Astrocyte of the spinal cord (primary cell): ENCODE measurements at places on chromosomes 2 and 18.

- DNase-seq: no peak
These were observed 60.2 kb downstream of the MYT1L start for GRCh38 chr2:2270808-2271415.

DNA sequence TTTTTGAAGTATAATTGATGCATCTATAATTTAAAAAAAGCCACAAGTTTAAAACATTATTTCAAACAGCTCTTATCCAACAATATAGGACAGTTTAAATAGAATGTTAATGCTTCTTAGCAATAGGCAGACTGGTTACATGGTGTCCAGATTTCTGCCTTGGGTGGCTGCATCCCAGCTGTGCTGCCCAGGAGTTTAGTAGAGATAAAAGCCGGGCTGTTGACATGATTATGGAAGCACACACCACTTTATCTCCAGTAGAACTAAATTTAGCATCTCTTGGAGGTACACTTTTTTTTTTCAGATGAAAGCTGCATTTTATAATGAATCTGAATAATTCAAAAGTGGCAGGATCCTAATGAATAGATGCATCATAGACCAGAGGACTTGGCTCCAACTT, 309.7 kb downstream of the PLCL1 start:
- DNase-seq: no peak

DNA sequence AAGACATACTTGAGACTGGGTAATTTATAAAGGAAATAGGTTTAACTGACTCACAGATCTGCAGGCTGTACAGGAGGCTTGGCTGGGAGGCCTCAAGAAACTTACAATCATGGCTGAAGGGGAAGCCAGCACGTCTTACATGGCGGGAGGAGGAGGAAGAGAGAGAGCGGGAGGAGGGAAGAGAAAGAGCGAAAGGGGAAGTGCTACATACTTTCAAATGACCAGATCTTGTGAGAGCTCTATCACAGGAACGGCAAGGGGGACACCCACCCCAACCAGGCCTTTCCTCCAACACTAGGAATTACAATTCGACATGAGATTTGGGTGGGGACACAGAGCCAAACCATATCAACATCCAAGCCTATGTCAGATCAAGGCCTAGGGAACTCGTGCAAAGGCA, 24.2 kb downstream of the MYL12B start:
- DNase-seq: no peak

GRCh38 chr18:64245126-64245861, 96.4 kb upstream of the LINC00305 start:
- no peak for DNase-seq

- peak; percentile 37 for DNase-seq
These were observed 119.0 kb upstream of the SYT4 start for GRCh38 chr18:43396266-43396665.

- DNase-seq: no peak
These were observed 2.4 kb upstream of the SOX11 start for GRCh38 chr2:5689750-5690149.

DNA sequence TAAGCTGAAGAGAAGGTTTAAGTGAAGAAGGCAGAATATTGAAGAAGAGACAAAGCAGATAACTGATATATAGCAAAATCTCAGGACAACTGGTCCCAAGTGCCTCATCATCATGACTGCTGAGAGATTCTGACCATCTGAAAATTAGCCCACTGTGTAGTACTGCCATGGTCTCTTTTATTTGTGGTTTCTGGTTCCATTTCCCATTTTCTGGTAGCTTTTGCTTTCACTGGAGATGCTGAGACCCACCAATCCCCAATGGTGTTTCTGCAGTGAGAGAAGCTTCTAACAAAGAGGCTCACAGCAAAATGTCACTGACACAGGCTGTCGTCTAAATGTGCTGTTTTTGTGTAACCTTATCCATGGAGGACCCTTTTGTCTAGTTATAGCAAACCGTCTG, 79.5 kb downstream of the TMEM163 start:
- DNase-seq: no peak

DNA sequence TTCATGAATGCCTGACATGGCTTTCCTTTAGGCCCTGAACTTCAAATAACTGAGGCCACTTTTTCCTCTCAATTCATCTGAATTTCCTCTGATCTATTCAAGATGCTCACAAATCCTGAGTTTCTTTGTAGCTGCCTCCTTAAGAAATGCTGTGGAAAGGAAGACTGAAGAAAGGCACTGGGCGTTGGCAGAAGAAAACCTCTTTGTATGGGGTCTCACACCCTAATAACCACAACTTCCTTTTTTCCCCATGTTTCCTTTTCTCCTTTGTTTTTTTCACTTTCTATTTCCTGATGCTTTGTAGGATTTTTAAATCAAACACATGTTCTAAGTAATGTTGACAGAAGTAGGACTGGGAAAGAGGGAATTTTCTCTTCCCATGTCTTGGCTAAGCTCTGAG, 447.4 kb downstream of the CMPK2 start:
- DNase-seq: no peak

DNA sequence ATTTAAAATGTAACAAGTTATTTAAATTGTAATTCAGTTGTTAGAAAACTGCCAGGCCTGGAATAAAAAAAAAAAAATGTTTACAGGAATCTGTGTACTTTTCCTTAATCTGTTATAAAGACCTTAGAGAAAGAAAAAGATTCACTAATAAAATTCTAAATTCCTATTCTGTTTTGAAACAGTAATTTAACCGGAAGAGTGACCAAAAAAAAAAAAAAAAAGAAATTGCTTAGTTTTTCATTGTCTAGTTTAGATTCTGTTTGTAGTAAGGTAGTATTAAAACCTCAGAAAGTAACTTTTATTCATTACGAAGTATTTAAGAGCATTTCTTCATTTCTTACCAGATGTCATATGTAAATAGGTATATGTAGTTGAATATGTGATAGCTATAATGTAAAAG, 2.5 kb downstream of the REL start:
- no peak for DNase-seq

DNA sequence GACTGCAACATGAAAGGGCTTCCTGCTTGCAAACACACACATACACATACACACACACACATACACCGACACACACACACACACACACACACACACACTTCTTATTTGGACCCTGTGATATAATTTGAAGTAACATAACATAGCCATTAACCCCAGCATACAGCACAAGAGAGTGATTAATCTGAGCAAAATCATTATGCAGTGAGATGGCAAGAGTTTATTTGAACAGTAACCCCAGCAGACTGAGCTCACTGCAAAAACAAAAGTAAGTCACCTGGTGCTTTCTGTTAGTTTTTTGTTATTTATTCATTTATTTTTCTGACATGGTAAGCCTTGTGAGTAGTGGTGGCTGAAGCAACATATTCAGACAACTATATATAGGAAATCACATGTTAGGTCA, 93.7 kb downstream of the NOL4 start:
- no peak for DNase-seq

- no peak for DNase-seq
These were observed 63.9 kb upstream of the PLA2R1 start for GRCh38 chr2:160126315-160126714.

- DNase-seq: peak; percentile 55
These were observed 58.3 kb upstream of the TNP1 start for GRCh38 chr2:216918088-216918680.

DNA sequence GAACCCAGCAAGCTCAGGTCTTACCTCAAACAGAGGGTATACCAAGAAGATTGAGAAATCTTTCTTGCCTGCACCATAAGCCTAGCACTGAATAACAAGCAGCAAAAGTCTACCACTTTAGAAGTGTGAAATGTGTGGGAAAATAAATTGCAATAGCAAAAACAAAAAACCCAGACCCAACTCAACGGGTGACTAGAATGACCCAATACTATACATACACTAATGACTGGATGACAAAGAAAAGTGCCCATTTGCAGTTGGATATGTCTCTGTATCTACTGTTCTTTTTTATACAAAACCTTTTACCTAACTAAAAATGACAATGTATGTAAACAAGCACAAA, 950.6 kb downstream of the TRIB2 start:
- no peak for DNase-seq

GRCh38 chr18:51051105-51051712, 21.2 kb downstream of the SMAD4 start:
- peak; percentile 57 for DNase-seq

- no peak for DNase-seq
These were observed 159.5 kb upstream of the EPHA4 start for GRCh38 chr2:221731432-221732145.

DNA sequence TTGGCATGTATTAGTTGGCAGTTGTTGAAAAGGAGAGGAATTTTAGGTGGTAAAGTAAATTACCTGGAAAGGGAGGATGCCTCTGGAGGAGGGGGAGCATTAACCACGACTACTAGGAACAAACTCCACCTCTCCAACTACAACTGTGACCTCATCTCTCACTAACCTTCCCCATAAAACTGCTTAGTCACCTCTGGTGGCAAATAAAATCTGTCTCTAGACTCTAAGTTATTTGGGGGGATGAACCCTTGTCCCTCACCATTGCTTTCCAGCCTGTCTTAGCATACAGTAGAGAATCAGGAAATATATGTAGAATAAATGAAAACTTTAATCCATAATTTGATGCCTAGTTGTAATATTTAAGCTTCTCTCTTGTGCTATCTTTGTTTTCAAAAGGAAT, 27.6 kb upstream of the MYO1B start:
- DNase-seq: peak; percentile 62

DNA sequence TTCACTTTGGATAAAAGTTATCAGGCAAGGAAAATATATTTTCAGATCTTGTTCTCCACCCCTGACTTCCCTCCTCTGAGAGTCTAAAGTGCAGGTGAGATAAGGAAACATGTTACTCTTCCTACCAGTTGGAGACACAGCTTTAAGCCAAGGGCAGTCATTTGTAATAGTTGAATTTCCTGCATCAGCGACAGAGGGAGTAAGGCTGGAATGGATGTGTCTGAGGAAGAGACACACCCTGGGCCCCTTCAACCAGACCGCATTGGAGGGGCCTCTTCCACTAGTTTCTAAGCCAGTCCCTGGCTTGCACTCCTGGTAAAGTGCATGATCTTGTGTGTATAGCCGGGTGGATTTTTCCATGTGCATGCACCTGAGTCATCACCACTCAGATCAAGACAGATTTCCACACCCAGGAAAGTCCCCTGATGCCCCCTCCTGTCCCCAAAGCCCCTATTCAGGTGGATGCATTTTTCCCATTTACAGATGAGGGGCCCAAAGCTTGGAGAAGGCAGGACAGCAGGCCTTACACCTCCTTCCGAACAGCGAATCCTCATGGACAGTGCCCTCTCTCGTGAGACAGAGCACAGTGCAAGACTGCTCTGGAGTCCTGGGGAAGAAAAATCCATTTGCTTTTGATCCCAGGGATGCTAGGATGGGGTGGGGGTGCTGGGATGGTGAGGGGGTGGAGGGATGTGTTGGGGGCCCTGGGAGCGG, 66.7 kb upstream of the SH3RF3 start:
- no peak for DNase-seq

- DNase-seq: peak; percentile 63
These were observed 13.1 kb downstream of the DAW1 start for GRCh38 chr2:227884511-227884947.

- no peak for DNase-seq
These were observed 82.1 kb downstream of the ACTR2 start for GRCh38 chr2:65309699-65310098.

DNA sequence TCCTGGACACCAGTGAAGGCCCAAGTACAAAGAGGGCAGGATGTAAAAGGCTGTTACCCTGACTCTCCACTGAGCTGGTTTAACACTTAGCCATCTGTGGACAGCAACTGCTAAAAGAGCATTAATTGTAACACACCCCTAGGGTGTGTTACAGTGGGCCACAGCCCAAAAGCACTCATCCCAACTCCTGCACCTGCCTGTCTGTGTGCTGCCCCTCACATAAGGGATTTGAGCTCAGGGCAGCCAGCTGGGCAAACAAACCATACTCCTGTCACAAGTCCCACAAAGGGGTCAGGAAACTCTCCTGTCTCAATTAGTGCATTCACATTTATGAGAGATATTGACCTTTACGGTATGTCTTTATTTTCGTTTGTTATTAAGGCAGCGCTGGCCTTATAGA, 833.1 kb upstream of the NXPH2 start:
- no peak for DNase-seq

DNA sequence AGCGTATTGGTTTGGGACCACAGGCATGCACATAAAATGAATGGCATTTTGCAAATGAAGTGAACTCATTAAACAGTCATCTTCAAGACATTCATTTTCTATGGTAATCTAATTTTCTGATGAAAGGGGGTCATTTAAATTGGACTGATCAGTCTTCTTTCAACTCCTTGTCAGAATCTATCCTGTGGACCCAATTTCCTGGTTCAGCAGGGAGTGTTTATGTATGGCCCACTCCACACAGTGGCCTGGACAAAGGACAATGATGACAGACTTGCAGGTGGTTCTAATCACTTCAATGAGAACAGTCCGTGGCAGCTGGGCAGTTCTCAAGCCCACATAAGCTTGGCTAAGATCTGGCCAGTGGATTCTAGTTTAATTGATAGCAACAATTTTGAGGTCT, 448.1 kb downstream of the DCDC2C start:
- DNase-seq: no peak

- DNase-seq: peak; percentile 45
These were observed 368.4 kb downstream of the MTX2 start for GRCh38 chr2:176637486-176638166.

DNA sequence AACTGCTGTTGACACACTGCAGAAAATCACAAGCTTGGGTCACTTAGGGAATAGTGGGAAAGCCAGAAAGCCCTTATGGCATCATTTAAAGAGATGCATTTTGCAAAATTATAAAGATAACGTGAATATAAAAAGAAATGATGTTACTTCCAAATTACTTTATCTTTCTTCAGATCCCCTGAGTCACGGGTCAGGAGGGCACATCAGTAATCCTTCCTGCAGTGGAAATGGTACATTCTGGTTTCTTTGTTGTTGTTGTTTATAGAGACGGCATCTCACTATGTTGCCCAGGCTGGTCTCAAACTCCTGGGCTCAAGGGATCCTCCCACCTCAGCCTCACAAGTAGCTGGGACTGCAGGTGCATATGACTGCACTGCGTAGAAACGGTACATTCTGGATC, 9.8 kb upstream of the EPG5 start:
- DNase-seq: no peak

- no peak for DNase-seq
These were observed 348.1 kb downstream of the TGIF1 start for GRCh38 chr18:3798032-3798431.

GRCh38 chr2:73937899-73938298, 11.2 kb downstream of the DGUOK start:
- no peak for DNase-seq

GRCh38 chr2:203960811-203961210, 24.2 kb downstream of the ICOS start:
- no peak for DNase-seq

- DNase-seq: no peak
These were observed 11.7 kb downstream of the WDR7 start for GRCh38 chr18:56662902-56663301.

DNA sequence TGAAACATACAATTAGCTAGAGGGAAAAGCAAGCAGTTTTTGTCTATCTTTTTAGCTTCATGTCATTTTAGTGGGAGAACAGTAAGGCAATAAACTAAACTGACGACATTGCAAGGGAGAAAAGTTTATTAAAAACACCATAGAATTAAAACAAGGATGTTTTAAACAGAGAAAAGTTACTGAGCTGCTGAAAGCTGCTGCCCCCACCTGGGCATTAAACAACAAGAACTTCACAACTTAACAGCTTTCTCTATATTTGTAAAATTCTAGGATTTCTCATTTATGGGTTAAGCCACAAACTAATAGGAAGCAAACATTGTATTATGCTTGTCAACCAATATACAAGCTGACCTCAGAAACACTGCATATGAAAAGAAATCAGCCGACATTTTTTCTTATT, 289.2 kb downstream of the ERBB4 start:
- peak; percentile 38 for DNase-seq
